HuH-7.5 (cell line): ENCODE measurements at places on chromosomes 6 and 20.

DNA sequence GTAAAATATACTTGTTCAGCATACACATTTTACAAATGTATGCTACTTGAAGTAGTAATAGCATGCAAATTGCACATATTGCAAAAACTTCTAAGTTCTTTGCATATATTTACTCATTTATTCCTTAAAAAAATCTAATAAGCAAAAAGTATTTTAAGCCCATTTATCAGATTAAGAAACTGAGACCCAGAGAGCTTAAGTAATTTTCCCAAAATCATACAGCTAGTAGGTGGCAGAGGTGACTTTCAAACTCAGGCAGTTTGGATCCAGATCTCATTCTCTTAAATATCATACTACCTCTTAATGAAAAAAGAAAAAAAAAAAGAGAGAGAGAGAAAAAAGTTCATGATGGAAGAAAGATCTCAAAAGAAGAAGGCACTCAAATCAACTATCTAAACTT lies 157.9 kb downstream of the RPS12 start:
- no peak for DNase-seq

DNA sequence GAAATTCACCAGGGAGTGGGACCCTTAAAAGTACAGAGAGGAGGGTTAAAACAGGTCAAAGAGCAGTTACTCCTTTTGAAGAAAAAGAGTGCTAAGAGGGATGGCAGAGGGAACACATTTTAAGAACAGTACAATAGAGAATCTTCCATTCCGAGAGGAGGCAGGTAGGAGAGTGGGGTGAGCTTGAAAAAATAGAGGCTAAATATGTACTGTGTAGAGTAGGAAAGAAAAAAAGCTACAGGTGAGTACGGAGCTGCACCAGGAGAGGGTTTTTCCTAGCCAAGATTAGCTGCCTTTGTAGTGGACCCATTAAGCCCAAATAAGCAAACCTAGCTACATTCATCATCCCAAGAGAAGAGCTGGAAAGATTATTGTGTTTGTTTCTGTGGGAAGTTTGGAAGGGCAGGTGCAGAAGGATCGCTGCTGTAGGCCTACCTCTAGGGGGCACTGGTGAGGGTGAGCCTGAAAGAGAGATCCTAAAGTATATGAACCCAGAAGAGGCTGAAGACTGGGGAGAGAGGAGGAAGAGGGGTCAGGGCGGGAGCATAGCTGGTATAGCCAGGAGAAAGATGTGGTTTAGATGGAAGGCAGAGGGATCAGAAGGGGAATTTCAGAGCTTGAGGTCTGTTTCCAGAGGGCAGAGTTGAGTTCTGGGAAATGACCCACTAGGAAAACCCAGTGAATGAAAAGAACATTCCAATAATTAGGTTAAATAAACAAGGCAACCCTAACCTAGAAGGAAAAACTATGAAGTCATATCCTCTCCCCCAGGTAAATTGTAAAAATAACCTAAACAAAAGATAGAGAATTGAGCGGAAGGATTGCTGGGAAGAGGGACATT lies 50.2 kb upstream of the HINT3 start:
- DNase-seq: no peak

GRCh38 chr6:169862043-169862891 lies 110.8 kb downstream of the ERMARD start:
- no peak for DNase-seq

GRCh38 chr6:92617721-92618120 lies 801.6 kb downstream of the EPHA7 start:
- no peak for DNase-seq

DNA sequence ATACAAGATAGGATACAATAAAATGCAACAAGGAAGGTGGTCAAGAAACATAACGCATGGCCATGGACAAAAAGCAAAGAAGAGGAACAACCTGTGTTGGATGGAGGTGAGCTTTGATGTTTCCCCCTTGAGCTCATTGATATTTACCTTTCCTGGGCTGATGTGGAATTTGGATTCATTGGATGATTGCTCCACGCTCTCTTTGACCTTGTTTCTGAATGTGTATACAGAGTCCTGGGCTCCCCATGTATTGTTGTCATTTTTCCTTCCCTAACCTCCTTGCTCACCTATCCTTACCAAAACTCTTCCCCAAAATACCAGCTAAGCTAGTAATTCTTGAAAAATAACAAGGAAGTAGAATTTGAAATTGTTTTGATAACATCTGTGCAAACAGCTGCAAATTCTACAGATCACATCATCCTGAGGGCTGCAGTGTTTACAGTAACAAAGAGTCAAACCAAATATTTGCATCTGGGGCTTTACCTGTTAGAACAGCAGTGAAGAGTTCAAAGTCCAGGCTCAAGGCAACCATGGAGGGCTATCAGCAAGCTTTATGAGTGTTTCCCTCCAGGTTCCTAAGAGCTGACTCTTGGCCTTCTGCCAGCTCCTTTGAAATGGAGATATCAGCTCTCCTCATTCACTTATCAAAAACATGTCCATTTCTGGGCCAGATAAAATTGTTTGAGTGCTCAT lies 214.3 kb upstream of the MARCKS start:
- peak; percentile 35 for DNase-seq

GRCh38 chr20:22490287-22491193 lies 93.8 kb downstream of the FOXA2 start:
- peak; percentile 76 for DNase-seq

- no peak for DNase-seq
These were observed 59.6 kb downstream of the EFCAB8 start for GRCh38 chr20:32918296-32918695.

DNA sequence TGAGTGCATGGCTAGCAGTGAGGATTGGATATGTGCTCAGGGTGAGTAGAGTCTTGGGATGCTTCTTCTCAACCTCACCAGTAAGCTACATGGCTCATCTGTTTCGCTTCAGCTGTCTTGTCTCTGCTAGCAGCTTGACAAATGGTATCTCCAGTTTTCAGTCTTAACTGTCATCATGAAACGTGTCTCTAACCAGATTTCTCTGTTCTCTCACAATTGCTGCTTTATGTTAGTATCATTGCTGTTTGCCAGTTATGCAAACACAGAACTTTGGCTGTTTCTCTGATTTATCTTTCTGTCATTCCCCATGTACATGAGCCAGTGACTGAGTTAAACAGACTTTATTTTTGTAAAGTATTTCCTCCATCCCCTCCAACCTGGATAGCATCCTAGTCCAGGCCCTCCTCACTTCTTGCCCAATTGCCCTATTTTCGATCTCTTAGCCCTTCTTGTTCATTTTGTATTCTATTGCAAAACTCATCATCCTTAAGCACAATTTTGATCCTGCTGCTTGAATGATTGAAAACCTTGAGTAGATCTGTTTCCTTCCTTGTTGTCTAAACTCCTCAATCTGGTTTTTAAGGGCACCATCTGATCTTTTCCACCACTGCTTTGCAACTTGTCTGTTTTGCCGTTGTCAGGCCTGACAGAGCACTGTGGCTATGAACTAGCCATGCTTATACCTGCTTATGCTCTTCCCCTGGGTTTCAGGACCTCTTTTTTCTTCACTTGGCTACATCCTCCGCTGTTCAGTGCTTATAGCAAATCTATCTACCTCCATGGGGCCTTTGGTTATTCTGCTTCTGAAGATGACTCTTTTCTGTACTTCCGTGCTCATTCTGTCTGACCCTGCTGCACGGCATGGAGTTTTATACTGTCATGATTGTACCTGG lies 37.7 kb upstream of the ADIG start:
- no peak for DNase-seq

- DNase-seq: no peak
These were observed 137.8 kb downstream of the MYB start for GRCh38 chr6:135318738-135319469.

- DNase-seq: no peak
These were observed 50.7 kb downstream of the EFCAB8 start for GRCh38 chr20:32909451-32909850.

DNA sequence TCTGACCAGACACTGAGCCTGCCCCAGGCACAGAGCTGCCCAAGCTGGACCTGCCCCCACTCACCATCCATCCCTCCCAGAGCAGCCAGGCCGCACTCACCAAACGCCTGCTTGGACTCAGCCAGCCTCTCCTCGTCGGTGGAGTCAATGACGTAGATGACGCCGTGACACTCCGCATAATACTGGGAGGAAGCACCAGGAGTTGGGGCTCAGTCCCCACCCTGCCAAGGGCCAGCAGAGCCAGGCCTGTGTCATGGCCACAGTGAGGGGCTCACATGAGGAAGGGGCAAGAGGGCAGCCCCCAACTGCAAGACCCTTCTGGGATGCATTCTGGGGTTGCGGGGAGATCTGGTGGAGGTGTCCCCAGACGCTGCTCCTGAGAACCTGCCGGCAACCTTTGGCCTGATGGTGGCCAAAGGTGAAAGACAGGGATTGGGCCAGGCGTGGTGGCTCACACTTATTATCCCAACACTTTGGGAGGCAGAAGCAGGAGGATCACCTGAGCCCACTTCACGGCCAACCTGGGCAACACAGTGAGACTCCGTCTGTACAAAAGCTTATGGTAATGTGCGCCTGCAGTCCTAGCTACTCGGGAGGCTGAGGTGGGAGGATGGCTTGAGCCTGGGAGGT lies 5.6 kb downstream of the ARFRP1 start:
- DNase-seq: no peak

DNA sequence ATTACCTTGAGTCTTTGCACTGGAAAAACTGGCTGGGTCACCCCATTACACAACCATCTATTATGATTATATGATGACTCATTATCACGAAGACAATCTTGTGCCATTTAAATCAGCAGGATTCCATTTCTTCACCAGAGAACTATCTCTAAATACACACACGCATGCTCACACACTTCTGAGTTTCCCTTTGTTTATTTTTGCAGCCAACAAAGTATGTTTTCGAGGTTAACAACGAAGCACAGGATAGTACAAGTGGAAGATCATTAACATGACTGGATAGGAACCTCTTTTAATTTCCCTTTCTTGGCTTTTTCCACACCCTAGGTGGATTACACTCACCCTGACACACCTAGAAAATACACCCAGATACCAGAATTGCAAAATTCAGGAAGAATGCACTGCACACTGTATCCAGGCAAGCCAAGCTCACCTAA lies 18.9 kb downstream of the PERP start:
- DNase-seq: no peak

DNA sequence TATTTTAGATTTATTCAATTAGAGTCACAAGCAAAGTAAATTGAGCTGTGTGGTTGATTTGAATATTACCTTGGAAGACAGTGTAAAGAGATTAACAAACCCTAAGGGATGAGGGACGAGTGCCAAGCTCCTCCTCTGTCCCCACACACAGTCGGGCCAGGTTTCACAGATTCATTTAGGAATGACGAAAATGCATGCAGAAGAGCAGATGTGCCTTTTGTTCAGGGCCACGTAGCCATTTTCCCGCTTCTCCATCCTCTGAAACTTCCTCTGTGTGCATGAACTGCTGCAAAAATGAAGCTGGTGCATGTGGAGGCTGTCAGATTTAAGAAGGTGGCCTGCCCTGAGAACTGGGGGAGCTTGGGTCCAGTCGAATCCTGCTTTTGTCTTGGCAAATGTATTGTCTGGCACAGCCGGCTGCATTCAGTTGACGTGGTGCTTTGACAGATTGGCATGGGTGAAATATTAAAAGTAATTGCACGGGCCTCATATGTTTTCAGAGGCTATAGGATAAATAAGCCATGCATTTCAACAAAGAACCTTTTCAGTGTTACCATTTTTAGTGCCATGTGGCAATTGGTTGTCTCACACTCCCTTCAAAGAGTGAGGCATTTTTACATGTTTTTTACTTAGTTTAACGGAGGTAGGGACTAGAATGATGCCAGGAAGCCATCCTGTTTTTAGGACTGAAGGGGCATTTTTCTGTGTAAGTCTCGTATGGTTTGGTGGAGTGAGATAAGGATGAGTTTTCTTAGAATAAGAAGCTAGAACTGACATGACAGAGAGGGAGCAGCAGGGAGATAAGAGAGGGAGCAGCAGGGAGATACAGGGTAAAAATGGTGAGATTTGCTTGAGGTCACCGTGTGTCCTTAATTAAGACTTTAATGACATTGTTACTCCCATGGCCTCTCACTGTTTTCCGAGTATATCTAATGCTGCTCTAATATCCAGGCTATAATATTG lies 361.1 kb downstream of the NRN1 start:
- DNase-seq: no peak

DNA sequence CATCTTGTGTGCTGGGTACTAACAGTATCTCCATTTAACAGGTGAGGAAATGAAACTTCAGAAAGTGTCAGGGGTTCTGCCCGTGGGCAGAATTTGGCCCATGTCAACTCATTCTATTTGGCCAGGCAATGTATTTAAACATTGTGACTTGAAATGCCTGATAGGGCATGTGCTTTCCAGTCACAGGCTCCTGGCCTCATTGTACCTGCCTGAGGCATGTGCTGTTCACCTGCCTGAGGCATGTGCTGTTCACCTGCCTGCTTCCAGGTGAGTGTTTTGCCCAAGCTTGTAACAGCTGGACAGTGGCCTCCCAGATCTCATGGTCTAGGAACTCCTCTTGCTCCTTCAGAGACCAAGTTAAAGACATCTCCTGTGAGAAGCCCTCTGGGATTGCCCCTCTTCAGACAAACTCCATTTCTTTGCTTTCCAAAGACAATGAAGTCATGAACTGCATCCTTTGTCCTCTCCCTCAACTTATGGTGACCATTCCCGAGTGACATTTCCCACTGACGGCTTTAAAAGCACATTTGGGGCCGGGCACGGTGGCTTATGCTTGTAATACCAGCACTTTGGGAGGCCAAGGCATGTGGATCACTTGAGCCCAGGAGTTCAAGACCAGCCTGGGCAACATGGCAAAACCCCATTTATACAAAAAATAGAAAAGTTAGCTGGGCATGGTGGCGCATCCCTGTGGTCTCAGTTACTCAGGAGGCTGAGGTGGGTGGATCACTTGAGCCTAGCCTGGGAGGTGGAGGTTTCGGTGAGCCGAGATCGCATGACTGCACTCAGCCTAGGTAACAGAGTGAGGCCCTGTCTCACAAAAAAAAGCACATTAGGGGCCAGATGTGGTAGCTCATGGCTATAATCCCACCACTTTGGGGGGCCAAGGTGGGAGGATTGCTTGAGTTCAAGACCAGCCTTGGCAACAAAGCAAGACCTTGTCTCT lies 48.7 kb downstream of the BCAS4 start:
- no peak for DNase-seq

DNA sequence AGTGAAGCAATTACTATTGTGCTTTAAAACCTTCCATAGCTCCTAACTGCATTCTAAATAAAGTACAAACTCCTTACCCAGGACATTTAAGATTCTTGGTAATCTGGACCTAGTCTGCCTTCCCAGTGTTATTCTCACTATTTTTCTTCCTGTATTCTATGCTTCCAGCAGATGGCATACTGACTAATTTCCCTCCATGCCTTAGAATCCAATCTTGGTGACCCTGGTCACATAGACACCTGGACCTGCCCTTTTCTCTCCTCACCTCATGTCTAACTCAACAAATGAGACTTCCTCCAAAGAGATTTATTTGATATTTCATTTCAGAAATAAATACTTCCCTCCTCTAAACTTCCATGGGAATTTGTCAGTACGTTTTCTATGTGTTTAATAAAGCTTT lies 25.8 kb downstream of the ROS1 start:
- no peak for DNase-seq
